Cortex of kidney (tissue), 1 donor: ENCODE measurements at places on chromosomes 7 and 10.

DNA sequence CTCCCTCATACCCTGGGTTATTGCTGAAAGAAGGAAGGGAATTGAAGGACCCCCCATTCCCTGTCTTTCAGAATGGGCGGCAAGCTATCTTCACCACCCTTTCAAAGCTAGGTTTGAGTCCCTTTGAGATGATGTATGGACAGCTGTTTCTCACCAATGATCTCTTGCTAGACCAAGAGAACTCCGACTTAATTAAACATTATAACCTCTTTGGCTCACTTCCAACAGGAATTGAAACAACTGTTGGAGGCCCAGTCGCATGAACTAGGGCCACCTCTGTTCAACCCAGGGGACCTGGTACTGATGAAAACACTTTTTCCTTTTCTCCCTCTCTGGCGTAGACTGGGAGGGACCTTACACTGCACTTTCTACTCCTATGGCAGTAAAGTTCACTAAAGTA is 110.6 kb downstream of the ITGB8 start:
- no peak for DNase-seq

- DNase-seq = no peak
These were observed 167.8 kb downstream of the CCDC71L start for GRCh38 chr7:106493041-106493731.

GRCh38 chr7:118060692-118061091 is 123.3 kb upstream of the LSM8 start:
- DNase-seq = no peak

DNA sequence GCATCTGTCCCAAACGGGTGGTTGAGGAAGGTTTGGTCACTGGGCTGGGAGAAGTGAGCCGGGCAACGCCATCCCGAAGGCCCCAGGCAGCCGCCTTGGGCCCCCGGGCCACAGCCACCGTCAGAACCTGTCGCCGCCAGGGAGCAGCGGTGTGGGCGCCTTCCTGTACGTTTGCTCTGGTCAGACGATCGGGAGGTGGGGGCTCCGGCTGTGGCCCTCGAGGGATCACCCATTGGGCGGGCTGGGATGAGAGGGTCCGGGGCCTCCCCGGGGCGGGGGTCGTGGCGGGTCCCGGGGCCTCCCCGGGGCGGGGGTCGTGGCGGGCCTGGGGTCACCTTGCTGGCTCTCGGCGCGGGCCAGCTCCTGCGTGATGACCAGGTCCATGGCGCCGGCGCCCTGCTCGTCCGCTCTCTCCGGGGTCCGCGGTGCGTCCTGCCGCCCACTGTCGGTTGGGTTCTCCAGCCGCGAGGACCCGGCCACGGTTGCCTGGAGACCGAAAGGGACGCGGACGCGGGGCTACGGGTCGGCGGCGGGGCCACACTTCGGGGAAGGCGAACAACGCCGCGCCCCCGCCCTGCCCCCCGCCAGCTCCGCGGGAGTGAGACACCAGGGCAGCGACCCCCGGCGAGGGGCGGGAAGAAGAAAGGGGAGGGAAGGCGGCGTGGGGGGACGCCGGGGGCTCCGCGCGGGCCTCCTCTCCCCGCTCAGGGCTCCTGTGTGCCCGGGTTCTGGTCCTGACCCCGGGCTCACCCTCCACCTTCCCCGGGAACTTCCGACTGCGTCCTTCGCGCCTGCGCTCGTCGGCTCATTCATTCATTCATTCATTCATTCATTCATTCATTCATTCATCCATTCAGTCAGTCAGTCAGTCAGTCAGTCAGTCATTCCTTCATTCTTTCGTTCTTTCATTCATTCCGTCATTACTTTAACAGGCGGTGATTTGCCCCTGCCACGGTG is at the start of gene CFAP46:
Gene CFAP46 (minus strand): TSS at position 470 of the 957 bp plus-strand sequence. CDS start 86 bp downstream, at position 384.
- no peak for DNase-seq

- DNase-seq = no peak
These were observed 22.2 kb downstream of the ARHGAP21 start for GRCh38 chr10:24701447-24701846.

GRCh38 chr10:53230651-53231050 is 458.1 kb upstream of the MBL2 start:
- no peak for DNase-seq

DNA sequence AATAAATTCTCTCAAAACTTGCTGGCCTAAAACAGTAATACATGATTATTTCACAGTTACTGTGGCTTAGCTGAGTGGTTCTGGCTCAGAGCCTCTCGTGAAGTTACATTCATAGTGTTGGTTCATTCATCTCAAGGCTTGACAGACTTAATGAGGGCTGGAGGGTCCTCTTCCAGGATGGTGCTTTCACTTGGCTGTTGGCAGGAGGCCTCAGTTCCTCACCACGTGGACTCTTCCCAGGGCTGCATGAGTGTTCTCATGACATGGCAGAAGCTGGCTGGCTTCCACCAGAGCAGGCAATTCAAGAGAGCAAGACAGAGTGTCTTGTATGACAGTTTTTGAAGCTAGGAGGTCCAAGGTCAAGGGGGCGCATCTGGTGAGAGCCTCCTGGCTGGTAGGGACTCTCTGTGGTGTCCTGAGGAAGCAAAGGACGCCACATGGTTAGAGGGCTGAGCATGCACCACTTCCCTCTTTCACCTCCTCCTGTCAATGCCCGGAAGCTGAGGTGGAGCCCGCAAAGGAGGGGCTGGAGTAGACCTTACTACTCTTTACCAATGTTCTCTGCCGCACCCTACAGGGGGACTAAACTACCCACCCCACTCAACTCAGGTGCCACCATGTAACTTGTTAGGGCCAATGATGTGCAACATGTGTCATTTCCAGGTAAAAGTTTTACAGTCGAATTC is 58.2 kb upstream of the YAE1 start:
- no peak for DNase-seq

DNA sequence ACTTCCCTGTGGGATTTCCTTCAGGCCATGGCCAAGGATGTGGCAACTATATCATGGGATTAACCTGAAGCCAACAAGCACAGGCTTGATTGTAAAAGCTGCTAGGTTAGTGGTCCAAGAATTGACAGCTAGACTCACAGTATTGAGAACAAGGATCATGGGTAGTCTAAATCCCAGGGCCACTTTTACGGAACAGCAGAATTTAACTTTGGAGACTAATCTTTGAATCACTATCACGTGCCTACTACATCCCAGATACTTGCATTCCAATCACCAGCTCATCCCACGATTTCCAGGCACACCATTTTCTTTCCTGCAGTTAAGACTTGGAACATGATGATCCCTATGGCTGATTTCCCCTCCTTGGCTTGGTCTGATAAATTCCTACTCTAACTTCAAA is 65.6 kb upstream of the ADO start:
- DNase-seq = no peak

GRCh38 chr7:125136341-125136740 is 206.7 kb upstream of the POT1 start:
- no peak for DNase-seq

DNA sequence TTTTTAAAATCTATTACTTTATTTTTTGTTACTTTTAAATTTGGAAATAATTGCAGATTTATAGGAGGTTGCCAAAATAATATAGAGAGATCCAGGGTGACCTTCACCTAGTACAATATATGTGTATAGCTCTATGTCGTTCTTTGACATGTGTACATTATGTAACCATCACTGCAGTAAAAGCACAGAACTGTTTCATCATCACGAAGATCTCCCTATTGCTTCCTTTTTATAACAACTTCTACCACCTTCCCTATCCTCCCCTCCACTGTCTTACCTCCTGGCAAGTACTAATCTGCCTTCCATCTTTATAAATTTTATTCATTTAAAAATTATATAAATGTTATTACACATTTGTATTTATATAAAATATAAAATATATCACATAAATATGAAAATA is 251.0 kb downstream of the AUTS2 start:
- DNase-seq = no peak

- no peak for DNase-seq
These were observed 31.1 kb upstream of the LRRN3 start for GRCh38 chr7:111059833-111060232.

DNA sequence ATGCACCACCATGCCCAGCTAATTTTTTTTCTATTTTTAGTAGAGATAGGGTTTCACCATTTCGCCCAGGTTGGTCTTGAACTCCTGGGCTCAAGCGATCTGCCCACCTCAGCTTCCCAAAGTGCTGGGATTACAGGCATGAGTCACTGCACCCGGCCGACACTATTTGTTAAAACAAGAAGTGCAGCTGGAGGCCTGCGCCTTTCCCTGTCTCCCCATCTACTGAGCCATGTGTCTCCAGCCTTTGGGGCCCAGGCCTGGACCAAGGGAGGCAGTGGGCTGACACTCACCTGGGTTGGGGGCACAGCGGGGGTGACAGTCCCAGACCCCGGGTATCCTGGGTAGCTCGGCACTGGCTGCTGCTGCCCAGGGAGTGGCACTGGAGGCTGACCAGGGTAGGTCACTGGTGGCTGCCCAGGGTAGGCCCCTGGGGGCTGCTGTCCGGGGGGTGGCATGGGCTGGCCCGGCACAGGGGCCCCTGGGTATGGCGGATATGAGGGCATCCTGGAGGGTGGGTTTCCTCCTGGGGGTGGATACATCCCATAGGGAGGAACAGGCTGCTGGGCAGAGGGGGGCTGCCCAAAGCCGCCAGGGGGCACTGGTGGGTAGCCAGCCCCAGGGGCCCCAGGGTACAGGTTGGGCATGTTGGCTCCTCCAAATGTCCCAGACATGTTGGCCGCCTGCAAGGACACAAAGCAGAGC is 36.3 kb downstream of the PLAC9 start:
- no peak for DNase-seq

- no peak for DNase-seq
These were observed 20.6 kb upstream of the FKBP9 start for GRCh38 chr7:32936689-32937088.

GRCh38 chr10:91976317-91977051 is 52.9 kb downstream of the BTAF1 start:
- DNase-seq = no peak

DNA sequence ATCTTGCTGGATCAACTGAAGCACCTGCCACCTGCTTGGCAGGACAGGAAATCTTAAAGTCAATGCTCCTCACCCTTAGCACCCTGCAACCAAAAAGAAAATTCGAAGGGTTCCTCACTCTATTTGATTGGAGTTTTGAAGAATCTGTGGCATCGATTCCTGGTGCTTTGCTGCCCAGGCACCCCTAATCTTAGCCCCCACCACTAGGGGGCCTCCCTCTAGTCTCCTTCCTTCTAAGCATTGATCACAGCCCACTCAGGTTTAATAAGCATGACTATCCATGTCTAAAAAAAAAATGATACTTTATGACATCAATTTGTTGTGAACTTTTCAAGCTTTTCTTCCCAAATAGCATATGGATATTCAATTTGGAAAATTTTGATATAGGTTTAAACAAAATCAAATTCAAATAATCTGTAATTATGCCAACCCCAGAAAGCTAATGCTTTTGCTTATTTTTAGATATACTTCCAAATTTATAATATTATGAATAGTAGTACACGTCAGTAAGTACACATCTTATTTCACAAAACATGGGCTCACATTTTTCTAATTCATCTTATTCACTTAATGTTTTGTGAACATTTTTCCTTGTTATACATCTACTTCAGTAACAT is 45.3 kb downstream of the NRG3 start:
- no peak for DNase-seq

DNA sequence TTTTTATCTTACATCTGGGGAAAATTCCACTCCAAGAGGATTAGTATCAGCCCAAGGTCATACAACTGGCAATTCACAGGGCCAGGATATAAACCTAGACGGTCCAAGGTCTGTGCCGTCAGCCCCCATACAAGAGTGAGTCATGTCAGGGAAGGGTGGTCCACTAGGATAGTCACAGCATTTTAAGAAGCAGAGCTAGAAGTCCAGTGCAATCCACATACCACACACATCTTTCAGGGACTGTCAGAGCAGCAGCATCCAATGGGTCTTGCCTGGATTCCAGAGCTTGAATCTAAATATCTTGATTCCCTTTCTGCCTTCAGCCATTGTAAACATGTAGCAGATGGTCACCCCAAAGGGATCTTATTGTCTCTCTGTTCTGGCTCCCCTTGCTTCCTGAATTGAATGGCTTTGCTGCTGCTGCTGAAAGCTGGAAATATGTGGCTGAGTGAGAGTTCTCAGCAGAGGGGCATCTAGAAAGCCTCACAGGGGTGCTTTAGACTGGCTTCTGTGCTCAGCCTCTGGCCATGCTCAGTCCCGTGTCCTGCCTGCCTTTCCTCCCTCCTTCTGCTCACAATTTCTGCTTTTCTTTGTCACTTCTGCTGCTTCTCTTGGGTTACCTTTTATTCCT is 9.9 kb upstream of the OR6V1 start:
- no peak for DNase-seq

GRCh38 chr10:113000876-113001598 is 51.0 kb downstream of the TCF7L2 start:
- DNase-seq = no peak
